Lower leg skin (tissue), 4 donors: ENCODE measurements at places on chromosomes 6 and 20.

DNA sequence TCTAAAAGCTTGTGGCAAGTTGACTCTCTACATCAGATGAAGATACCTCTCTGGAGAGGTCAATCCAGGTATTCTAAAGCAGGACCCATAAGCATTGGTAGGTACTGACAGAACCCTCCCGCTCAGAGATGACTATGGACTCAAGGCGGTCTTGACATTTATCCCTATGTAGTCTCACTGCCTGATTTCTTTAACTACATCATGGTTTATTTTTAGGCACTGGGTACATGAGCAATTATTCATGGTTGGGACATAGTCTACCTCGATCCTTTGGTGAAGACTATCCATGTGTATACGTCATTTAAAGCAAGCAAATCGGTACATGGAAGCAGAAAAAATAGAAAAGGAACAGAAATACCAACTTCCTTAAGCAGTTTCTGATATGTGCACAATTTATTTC, 136.2 kb upstream of the TAB2 start:
- no peak for DNase-seq

- DNase-seq, result no peak
Observed at GRCh38 chr6:123295181-123295580, 299.1 kb downstream of the CLVS2 start.

GRCh38 chr6:32401284-32401963, 5.6 kb downstream of the BTNL2 start:
- DNase-seq, result no peak

DNA sequence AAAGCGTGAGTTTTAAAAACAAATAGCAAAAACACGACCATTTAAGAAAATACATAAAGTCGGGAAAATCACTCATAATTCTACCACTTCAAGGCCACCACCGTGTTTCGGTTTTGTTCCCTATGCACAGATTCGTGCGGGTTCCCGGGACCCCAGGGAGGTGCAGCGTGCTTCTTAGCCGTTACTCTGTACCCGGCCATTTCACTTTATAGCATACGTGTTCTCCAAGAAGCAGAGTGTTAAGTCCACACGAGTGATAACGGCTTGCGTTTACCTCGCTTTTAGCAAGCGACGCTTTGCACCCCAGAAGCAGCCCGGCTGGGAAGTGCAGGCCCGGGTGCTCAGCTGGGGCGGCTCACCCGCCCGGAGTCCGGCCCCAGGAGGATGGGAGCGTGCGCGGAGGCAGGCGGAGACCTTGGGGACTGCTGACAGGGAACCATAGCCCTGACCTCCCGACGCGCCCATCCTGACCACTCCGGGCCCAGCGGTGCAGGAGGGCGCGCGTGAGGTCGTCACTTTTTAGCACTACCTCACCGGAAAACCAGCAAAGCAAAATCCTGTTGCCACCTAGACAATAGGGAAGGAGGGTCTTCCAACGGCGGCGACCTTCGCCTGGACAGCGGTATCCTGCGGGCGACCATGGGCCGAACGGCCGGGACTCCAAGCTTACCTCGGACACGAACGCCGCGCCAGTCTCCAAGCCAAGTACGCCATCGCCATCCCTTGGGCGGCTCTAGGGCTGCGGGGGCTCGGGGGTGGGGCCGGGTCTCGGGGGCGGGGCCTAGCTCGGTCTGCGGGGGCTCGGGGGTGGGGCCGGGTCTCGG, at the start of gene ECI2:
Gene ECI2 (minus strand): TSS at position 735 of the 824 bp plus-strand sequence. CDS start 15 bp downstream, at position 720.
- no peak for DNase-seq

- no peak for DNase-seq
Observed at GRCh38 chr20:839626-840025, 6.1 kb downstream of the FAM110A start.

DNA sequence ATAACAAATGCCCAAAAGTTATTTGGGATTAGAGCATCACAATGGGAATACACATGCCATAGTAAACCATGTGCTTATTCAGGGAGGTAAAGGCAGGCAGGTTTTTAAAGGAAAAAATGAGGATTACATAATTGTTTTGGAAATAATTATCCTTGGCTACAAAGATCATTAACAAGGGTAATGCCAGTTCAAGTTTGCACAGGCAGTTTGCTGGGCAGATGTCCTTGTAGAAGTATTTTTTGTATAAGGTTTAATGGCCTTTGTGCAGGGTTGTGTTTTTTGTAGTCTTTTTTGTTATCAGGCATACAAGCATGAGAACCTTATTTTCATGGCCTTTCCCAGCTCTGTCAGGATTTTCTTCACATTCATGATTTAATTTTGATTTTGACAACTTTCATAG, 24.7 kb downstream of the FBXO9 start:
- no peak for DNase-seq

- no peak for DNase-seq
Observed at GRCh38 chr6:61977099-61977498, 308.9 kb downstream of the KHDRBS2 start.

GRCh38 chr6:164229716-164230115, 815.2 kb downstream of the QKI start:
- no peak for DNase-seq

GRCh38 chr20:60402189-60403058, 444.2 kb downstream of the CDH26 start:
- no peak for DNase-seq

GRCh38 chr20:17959257-17959627, 9.4 kb downstream of the SNX5 start:
- DNase-seq, result no peak

- no peak for DNase-seq
Observed at GRCh38 chr20:61963885-61964674, 101.6 kb downstream of the TAF4 start.

- DNase-seq, result no peak
Observed at GRCh38 chr6:145863366-145863765, 48.8 kb upstream of the FBXO30 start.
